K562 (cell line): ENCODE measurements at places on chromosomes 4 and X. TPM values are rescaled to one million over a fixed set of nuclear protein-coding genes. Genes with fewer than 3 reads are reported as not detected.

CDS1 gene
- 0.34 and 0.42 TPM in 2 replicates for total RNA-seq

MAGEA3 gene
- total RNA-seq, result 157 and 169 TPM in 2 replicates

DCAF8L2 gene
- not detected in 2 replicates for total RNA-seq

SMIM10L2A gene
- total RNA-seq, result 0.13 and 0.18 TPM in 2 replicates

PPARGC1A gene
- 0.02 TPM in 1 of 2 replicates, not detected in the other for total RNA-seq

ATOH1 gene
- total RNA-seq, result not detected in 2 replicates

TLR3 gene
- total RNA-seq, result not detected in 2 replicates

SPACA5B gene
- not detected in 2 replicates for total RNA-seq

TNMD gene
- not detected in 2 replicates for total RNA-seq

C4orf50 gene
- total RNA-seq, result not detected in 2 replicates

GCNA gene
- total RNA-seq, result 0.47 and 0.58 TPM in 2 replicates

MAGEA11 gene
- total RNA-seq, result 0.11 TPM in 1 of 2 replicates, not detected in the other

ADH1A gene
- total RNA-seq, result not detected in 2 replicates

TCP11X2 gene
- total RNA-seq, result not detected in 2 replicates

RAB9A gene
- 17.8 and 18.3 TPM in 2 replicates for total RNA-seq

SSX2B gene
- total RNA-seq, result 3.3 TPM in 1 of 2 replicates, not detected in the other

NDNF gene
- 0.11 TPM in 1 of 2 replicates, not detected in the other for total RNA-seq

P2RY4 gene
- not detected in 2 replicates for total RNA-seq

CXCL11 gene
- total RNA-seq, result 4.0 and 4.5 TPM in 2 replicates

CLDN34 gene
- not detected in 2 replicates for total RNA-seq

BEX1 gene
- not detected in 2 replicates for total RNA-seq

ZNF732 gene
- total RNA-seq, result 0.16 and 0.25 TPM in 2 replicates

TRAM1L1 gene
- 0.18 TPM in 1 of 2 replicates, not detected in the other for total RNA-seq

MAGEB2 gene
- 88.8 and 93.1 TPM in 2 replicates for total RNA-seq

GPC4 gene
- total RNA-seq, result 0.11 and 0.16 TPM in 2 replicates

PNPLA4 gene
- total RNA-seq, result 24.6 and 24.9 TPM in 2 replicates

TGIF2LX gene
- not detected in 2 replicates for total RNA-seq

OPHN1 gene
- total RNA-seq, result 1.4 and 1.8 TPM in 2 replicates

EDNRA gene
- 0.04 TPM in 1 of 2 replicates, not detected in the other for total RNA-seq

VCX2 gene
- not detected in 2 replicates for total RNA-seq

GK gene
- 13.5 and 14.8 TPM in 2 replicates for total RNA-seq

TLR10 gene
- not detected in 2 replicates for total RNA-seq

SMIM10 gene
- total RNA-seq, result 8.3 and 8.5 TPM in 2 replicates

ARHGAP10 gene
- total RNA-seq, result 0.16 and 0.22 TPM in 2 replicates

XAGE2 gene
- total RNA-seq, result not detected in 2 replicates

MANBA gene
- 7.7 TPM in 2 replicates for total RNA-seq

MCTS1 gene
- 101 and 114 TPM in 2 replicates for total RNA-seq
